ENCODE measurements at places on chromosomes 2 and 18.

DNA sequence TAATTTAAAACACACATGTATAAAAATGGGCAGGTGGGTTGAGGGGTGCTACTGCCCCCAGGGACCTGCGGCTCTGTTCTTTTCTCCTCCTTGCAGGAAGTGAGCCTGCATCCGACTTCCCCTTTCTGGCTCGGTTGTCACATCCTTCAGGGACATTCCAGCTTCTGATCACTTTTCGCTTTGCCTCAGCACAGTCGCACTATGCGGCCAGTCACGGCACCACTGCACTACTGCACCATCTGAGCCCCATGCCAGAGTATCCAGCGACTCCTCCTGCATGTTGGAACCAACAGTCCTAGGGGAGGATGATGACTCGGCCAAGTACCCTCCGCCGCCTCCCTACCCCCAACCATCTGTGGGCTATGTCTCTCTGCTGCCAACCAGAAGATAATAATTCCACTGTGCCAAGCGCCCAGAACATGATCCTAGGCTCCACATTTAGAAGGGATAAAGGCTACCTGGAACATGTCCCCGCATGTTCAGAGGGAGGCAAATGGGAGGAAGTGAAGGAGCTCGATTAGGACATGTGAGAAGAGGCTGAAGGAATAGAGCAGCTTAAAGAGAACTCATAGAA is 17.6 kb downstream of the CDC42EP3 start:
- no peak for DNase-seq

- no peak for DNase-seq
These were observed 35.5 kb downstream of the GKN2 start for GRCh38 chr2:68917034-68917718.

GRCh38 chr2:32847734-32848133 is 99.0 kb upstream of the LTBP1 start:
- DNase-seq: no peak

GRCh38 chr2:96764253-96764637 is 3.5 kb downstream of the CNNM4 start:
- no peak for DNase-seq

DNA sequence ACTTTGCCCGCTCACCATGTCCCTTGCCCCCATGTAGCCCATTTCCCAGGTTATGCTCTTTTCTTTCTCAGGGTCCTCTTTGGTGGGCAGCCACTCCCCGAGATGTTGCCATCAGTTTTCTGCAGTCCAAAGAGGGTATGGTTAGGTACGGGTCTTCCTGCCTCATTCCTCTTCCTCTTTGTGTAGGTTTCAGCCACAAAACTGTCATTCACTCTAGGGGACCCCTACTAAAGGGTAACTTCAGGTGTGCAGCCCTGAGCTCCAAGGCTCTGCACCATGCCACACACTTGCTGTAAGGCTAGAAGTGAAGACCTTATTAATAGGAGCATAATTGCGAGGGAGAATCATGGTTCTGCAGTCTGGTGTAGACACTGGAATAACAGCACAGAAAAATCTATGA is 99.8 kb upstream of the ZNF397 start:
- DNase-seq: no peak

GRCh38 chr2:79619976-79620375 is 107.1 kb downstream of the CTNNA2 start:
- no peak for DNase-seq

Measured in stimulated activated CD8-positive, alpha-beta memory T cell treated with anti-CD3 and anti-CD28 coated beads, Interleukin-4, amount 100 ng/mL, for 24 hours (primary cell).